ENCODE measurements at places on chromosomes 7 and 10. TPM values are rescaled to one million over a fixed set of nuclear protein-coding genes. Genes with fewer than 3 reads are reported as not detected.

ADIRF gene
- 85.2 TPM for total RNA-seq

COMTD1 gene
- total RNA-seq: 23.9 TPM

DLD gene
- total RNA-seq: 109 TPM

SLC18A3 gene
- 0.57 TPM for total RNA-seq

TMEM229A gene
- not detected for total RNA-seq

ZPBP gene
- total RNA-seq: not detected

ADAM12 gene
- 1.3 TPM for total RNA-seq

AS3MT gene
- total RNA-seq: 5.2 TPM

GRCh38 chr10:16996530-16996964 is 133.1 kb downstream of the CUBN start:
- DNase-seq: no peak

DNA sequence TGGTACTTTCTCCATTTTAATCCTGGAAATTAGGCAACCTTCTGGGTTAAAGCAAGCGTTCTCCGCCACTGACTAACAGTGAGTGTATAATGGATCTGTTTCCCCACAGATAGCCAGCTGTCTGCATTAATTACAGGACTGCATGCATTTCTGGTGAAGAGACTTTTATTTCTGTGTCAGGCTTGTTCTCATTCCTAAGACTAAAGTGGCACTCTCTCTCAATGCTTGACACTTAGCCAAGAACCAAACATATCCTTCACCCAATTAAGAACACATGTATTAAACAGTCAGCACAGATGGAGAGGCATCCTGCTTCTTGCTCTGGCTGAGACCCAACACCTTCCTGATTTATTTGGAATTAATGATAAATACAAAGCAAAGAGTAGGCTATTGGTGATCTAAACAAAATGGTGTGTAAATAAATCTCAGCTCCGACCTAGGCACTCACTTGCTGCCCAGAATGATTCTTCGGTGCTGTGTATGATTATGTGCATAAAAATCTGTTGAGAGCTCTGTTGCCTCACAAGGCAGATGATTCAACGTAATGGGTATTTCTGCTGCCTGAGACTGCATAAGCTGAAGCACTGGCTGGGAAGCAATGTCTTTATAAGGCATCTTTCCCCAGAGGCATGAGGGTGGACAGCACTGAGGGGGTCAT is 16.8 kb downstream of the CALU start:
- peak; percentile 82 for DNase-seq

DNA sequence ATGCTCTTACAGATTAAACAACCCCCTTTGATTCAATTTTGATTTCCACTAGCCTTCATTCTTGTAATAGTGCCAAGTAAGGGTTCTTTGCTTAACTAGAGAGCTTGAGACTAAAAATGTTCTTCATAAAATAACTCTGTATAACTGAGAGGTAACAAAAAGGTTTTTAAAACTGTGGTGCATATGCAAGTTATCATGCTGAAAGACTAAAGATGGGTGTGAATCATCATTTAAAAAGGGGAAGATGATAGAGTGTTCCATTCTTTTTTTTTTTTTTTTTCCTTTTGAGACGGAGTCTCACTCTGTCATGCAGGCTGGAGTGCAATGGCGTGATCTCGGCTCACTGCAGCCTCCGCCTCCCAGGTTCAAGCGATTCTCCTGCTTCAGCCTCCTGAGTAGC is 11.1 kb downstream of the MDFIC start:
- no peak for DNase-seq

DNA sequence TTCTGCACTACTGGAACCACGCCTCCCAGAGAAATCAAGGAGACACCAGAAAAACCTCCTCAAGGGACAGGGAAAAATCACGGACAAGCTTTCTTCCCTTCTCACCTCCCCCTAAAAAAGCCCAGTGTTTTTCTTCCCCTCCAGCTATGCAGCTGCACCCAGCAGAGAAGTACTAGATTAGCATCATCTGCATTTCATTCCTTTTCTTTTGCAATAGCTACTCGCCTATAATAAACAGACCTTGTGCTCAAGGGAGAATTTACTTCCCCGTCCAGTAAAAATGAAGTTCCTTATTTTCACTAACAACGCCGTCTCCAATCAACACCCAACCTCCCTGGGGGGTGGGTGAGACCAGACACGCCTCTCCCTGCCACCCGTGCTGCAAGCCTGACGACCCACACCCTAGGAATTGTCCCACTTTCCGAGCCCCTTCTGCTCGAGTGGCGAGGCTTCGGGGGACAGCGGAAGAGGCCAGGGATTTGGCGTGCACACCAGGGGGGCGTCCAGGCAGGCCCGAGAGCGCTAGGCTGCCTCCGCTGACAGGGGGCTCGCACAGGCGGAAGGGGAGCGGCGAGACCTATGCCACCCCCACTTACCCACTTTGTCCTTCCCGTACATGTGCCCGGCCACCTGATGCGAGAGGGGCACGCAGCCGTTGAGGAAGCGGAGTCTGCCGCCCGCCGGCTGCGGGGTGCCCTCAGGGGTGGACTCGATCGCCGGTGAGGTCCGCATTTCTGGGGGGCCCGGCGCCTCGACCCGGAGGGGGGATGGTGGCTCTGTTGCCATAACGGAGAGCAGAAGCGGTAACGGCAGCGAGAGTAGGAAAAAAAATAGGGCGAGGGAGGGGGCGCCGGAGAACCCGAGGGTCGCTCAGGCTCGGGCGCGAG is 625 bp downstream of the IPMK start:
- DNase-seq: peak; percentile 92

DNA sequence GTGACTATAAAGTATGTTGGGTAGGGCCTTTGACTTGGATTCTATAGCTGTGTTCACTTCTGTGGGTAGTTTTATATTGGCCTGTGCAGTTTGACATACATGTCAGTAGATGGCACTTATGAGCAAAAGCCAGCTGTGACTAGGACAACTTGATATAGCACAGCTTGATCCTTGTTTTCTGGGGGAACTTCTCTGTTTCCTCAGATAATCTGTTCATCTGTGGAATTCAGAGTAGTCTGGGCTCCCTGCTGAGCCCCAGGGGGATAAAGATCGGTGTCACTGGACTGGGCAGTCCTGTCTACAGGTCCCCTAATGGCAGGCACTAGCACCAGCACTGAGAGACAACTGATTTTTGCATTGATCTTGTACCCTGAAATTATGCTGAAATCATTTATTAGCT is 25.4 kb downstream of the CYP2C9 start:
- DNase-seq: no peak

- no peak for DNase-seq
These were observed 375 bp upstream of the FGF8 start for GRCh38 chr10:101776161-101776817.

DNA sequence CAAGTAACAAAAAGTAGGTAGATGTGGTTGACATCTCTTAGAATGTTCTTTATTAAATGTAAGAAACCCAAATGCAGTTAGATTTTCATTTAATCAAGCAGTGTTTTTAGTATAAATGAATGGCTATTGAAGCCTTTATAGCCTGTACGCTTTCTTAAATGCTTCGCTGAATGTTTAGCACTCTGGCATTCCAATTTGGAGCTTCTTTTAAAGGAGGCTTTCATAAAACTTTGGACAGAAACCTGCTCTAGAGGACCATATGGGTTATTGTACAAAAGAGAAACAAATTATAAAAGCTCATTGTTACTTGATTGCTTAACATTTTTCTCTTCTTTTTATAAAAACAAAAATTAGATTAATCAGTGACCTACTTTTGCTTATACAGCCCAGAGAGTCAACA is 59.5 kb downstream of the KCND2 start:
- no peak for DNase-seq

DNA sequence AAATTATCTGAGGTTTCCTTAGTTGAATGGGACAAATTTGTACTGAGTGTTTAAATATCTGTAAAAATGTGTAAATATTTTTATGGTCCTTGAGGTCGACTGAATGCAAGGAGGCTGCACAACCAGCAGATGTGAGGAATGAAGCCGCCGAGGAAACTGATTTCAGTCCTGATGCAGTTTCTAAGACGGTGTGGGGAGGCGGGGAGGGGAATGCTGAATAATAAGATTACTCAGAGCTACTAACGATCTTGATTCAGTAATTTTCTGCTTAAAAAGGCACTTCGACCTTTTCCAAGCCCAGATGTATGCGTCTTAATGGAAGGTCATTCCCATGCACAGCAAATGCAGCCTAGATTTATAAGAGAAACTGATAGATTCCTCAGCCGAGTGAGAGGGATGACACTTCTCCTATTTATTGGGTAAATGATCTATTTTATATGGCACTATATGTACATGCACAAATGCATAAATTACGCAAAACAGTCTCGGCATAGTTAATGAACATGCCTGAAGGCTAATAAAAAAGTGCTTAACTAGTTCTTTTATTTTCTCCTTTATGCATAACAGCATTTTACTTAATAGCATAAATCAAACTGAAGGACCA is 167.6 kb upstream of the PITRM1 start:
- DNase-seq: no peak

DNA sequence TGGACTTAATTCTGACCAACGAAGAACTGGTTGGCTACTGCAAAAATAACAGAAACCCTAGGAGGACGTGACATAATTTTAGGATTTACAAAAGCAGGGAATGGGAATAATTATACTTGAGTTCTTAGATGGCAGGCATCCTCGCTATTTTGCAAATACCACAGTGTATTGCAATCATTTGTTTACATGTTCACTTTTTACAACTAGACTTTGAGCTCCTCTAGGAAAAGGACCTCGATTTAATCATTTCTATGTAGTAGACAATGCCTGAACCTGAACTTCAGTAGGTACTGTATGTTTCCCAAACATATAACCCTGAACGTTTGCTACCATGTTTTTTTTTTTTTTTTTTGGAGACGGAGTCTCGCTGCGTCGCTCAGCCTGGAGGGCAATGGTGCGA is 137.7 kb downstream of the CNOT4 start:
- DNase-seq: no peak

- no peak for DNase-seq
These were observed 22.0 kb upstream of the CPA5 start for GRCh38 chr7:130322615-130323014.

DNA sequence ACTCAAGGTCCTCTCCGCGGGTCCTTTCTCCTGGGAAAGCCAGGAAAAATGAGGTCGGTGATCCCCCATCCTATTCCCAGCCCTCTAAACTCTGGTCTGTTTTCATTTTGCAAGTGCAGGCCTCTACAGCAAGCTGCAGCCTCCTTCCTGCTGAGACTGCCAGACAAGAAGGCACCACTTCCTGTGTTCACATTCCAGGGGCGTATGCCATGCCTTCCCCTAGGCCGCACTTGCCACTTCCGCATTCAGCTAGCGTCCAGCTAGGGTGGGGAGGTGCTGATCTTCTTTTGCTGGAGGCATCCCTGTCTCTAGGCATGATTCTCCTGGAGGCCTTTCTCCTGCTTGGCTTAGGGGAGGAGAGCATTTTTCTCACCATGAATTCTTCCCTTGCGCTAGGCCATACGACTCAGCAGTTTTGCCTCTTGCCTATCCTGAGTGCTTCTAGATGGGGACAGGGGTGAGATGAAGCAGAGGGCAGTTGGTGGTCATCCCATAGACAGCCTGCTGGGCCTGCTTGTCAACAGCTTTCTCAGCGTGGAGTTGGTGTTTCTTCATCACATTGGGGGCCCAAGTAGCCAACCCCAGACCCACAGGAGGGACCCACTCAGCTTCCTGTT is 328.9 kb downstream of the RPS24 start:
- no peak for DNase-seq

GRCh38 chr7:20279979-20280378 is 50.7 kb upstream of the ITGB8 start:
- no peak for DNase-seq

GRCh38 chr7:103689255-103689654 is 243.2 kb upstream of the SLC26A5 start:
- no peak for DNase-seq

DNA sequence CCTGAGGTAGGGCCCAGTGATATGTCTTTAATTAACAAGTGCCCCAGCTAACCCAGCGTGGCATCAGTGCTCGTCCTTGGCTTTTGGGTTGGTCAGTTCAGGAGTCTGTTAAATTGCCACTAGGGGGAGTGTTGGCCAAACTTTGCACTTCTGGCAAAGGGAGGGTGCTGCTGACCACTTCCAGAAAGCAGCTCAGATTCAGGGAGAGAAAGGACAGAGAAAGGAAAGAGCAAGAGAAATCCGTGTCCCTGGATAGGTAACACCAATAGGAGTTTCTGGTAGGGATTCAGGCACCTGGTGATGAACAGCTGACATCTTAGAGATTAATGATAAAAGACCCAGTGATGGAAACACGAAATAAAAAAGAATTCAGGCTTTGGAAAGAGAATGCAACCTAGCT is 243.1 kb upstream of the AOAH start:
- DNase-seq: no peak

DNA sequence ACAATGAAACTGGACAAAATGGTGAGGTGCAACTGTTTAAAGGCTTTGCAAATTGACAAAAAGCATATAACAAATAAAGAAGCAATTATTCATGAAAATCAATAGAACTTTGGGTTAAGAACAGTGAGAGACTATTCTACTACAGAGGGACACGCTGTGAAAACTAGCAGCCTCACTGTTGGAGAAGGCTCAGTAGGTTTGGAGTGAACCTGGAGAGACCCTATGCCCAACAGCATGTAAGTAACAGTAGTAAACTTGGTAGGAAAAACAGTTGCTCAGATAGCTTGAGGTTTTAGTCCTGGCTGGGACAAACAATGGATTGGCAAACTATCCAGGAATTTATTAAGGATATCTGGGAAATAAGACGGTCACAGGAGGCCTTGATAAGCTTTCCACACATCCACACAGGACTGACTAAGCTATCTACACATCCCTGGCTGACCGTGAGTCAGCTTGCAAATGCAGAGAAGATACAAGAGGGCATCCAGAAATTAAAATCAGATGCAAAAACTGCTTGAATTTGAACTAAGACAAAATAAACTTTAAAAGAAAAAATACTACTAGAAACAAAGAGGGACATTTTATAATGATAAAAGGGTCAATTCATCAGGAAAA is 15.9 kb downstream of the FAM149B1 start:
- DNase-seq: no peak

DNA sequence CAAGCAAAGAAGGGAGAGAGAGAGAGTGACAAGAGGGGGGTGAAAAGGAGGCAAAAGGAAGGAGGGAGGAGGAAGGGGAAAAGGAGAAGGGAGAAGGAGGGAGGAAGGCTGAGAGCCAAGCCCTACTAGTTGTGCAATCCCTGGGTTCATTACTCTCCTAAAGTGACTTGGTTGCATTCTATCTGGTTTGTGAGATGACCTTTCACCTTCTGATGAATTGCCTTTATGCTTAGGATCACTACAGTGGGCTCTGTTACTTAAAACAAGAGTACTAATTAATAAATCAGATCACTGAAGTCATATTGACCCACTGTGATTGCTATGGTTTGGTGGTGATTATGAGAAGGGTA is 144.9 kb downstream of the KIF20B start:
- DNase-seq: no peak

GRCh38 chr10:62050893-62051433 is 149.5 kb downstream of the ARID5B start:
- DNase-seq: no peak

All from esophagus muscularis mucosa (tissue), 4 donors.